Activated T-cell treated with anti-CD3 and anti-CD28 coated beads for 48 hours (primary cell): ENCODE measurements at places on chromosomes 3 and 15.

DNA sequence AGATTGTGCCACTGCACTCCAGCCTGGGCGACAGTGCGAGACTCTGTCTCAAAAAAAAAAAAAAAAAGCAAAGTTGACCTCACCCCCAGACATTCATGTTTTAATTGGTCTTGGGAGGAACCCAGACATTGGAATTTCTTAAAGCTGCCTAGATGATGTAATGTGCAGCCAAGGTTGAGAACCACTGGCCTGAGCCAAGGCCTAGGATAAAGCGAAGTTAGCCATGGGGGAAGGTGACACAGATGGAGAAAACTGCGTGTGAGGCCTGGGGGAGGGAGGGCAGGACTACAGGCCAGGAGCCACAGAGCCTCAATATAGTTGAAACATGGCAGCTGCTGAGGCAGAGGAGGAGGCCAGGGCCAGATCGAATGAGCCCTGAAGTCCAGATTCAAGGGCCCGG lies 21.0 kb downstream of the GLB1 start:
- no peak for DNase-seq

- DNase-seq: no peak
These were observed 23.1 kb upstream of the P4HTM start for GRCh38 chr3:48966876-48967361.

DNA sequence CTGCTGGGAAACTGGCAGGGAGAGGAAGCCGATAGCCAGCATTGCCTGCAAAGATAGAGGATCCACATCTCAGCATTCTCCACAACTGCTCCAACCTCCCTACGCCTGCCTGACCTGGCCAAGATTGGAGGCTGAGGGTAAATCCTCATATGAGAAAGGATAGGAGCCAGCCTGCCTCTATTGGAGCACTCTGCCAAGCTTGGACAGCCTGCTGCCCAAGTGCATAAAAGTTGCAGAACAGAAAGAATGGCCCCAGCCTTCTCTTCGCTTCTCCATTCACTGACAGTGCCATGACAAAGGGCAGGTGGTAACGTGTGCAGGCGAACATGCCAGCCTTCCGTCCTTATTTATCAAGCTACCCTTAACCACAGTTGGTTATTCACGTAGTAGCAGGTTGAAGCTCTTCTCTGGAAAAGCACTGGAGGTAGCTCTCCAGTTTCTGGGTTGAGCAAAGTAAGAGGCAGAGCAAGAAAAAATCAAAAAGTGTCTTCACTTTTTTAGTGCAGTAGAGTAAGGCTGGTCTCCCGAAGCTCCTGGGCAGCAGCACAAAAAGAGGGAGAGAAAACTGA lies 4.3 kb downstream of the BMF start:
- no peak for DNase-seq

DNA sequence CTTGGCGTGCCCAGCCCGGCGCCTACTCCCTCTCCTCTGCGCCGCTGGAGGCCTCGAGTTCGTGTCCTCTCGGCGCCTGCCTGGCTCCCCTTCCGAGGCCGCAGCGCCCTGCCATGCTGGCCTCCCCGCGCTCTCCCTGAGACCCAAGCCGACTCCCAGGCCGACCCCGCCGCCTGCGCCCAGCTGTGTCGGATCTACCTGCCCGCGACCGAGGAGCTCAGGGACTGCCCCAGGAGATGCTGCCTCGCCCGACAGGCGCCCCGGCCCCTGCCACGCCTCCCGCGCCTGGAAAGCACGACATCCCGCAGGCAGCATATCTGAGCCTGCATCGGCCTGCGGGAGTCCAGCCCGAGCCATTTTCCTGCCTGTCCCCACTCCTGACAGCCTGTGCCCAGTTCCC lies 16.1 kb downstream of the PAQR9 start:
- no peak for DNase-seq

DNA sequence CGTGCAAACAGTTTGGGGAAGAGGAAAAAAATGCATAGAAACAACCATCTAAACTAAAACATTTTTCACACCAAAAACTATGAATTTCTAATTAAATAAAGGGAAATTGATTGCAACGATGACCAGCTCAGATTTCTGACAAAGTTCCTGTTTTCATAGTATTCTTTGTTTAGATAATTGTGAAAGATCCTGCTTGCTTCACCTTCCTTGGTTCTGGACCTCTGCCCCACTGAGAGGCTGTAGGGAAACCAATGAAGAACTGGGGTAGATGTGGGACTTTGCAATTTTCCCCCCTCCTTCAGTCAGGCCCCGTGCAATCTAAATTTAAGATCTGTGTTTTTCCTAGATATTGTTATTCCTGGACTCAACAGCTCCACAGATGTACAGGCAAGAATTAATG lies 13.8 kb upstream of the TEX264 start:
- no peak for DNase-seq

- peak; percentile 75 for DNase-seq
These were observed at the start of gene EIF2B5 for GRCh38 chr3:184135149-184135910. Gene EIF2B5, plus strand, starts transcription at chr3:184135358. Its CDS starts 28 bp downstream, at chr3:184135386.

- DNase-seq: no peak
These were observed 244.3 kb downstream of the ZIC1 start for GRCh38 chr3:147653367-147653923.

DNA sequence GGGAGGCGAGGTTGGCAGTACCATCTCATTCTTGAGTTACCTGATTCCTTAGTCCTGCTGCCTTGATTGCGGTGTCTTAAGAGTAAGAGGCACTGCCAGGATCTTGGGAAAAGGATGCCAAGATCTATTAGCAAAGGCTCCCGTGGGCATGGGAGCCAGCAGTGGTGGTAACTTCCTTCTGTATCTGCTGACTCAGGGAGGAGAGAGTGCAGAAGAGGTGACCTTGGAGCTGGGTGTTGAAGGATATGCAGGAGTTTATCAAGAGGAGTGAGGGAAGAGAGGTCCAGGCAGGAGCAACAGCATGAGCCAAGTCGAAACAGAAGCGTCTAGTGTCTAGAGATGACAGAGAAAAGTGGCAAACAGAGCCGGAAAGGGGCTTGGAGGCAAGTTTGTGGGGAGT lies 4.5 kb downstream of the MESP2 start:
- DNase-seq: no peak

GRCh38 chr3:26449996-26450395 lies 172.6 kb upstream of the LRRC3B start:
- no peak for DNase-seq

DNA sequence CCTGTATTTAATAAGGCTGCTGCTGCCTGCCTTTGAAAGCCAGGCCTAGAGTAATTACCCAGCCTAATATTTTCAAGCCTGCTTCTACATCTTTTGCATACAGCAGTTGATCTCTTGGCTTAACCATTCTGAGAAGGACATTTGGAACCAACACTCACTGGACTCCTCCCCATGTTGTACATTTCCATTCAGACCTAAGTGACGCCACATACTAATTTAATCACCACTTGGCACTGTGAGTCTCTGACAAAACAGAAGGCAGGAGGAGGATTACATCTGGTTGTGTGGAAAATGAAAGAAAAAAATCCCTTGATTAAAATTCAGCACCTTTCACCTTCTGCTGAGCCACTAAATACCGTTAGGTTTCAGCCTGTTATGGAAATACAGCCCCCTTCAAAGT lies 102.2 kb upstream of the ARRDC4 start:
- DNase-seq: no peak

DNA sequence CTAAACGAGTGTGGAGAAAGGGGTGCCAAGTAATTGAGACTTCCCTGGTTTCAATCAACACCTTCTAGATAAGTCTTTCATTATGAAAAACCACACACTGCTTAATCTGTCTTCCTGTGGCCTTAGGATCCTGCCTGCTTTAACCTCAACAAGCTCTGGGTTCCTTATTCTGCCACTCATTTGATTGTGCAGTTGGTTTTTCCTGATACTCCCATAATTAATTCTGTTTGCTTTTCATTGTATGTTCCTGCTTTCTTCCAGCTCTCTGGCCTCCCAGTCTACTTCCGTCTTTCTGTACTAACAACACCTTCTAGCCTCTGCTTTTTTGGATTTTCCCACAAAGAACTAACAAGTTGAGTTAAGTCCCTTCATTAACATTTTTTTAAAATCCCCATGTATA lies 20.2 kb upstream of the GCNT3 start:
- no peak for DNase-seq

- DNase-seq: no peak
These were observed 76.2 kb upstream of the OXTR start for GRCh38 chr3:8845641-8846040.

DNA sequence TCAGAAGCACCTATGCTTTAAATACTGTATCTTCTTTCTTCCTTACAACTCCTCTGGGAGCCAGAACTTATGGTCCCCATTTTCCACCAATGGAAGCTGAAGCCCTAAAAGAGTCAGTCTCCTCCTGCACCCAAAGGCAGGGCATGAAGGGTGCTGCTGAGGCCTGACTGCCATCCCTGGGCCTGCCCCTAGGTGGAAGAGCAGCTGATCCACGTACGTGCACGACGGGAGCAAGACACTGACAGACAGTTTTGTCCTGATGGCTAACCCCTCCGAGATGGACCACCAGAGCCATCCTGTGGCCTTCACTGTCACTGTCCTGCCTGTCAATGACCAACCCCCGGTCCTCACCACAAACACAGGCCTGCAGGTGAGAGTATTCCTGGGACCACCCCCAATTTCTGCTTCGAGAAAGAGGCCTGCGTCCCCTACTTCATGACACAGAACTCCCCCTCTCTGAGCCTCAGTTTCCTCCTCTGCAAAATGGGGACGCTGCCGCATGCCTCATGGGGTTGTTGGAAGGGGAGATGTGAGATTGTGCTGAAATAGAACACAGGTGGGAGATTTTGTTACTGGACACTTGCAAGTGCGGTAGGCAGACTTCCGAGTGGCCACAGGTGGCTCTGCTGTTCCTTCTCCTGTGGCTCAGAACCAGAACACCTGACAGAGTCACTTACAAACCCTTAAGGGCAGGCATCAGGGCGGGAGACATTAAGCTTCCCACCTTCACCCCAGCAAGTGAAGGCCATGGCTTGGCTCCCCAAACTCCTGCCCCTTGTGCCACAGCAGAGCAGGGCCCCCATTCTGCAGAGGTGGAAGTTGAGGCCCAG lies 175.4 kb downstream of the TBC1D2B start:
- DNase-seq: no peak

- no peak for DNase-seq
These were observed 6.1 kb upstream of the RNU6-1 start for GRCh38 chr15:67845974-67846373.

- no peak for DNase-seq
These were observed 417.2 kb downstream of the ZBBX start for GRCh38 chr3:166962911-166963310.

- no peak for DNase-seq
These were observed 60.8 kb upstream of the CCR4 start for GRCh38 chr3:32890420-32891276.

- no peak for DNase-seq
These were observed at the start of gene COL6A6 for GRCh38 chr3:130516645-130517512. Gene COL6A6, plus strand, starts transcription at chr3:130517177. Its CDS starts 43,188 bp downstream, at chr3:130560365.

GRCh38 chr3:59446775-59447465 lies 397.1 kb upstream of the CFAP20DC start:
- DNase-seq: no peak

DNA sequence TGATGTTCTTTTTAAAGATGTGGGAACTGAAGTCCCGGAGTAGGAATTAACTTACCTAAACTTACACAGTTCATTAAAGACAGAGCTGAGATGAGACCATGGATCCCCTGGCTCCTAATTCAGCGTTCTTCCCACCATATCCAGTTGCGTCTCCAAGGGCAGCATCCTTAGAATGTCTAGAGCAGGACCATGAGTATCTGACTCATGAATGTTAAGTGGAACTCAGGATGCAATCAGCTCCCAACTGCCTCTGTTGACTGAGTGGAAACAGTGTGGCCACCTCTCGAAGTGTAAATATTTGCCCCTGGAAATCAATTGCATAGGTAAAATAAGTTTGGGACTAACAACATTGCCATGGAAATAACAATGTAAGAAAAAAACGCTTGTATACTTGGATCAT lies 2.5 kb downstream of the SNTN start:
- DNase-seq: no peak

DNA sequence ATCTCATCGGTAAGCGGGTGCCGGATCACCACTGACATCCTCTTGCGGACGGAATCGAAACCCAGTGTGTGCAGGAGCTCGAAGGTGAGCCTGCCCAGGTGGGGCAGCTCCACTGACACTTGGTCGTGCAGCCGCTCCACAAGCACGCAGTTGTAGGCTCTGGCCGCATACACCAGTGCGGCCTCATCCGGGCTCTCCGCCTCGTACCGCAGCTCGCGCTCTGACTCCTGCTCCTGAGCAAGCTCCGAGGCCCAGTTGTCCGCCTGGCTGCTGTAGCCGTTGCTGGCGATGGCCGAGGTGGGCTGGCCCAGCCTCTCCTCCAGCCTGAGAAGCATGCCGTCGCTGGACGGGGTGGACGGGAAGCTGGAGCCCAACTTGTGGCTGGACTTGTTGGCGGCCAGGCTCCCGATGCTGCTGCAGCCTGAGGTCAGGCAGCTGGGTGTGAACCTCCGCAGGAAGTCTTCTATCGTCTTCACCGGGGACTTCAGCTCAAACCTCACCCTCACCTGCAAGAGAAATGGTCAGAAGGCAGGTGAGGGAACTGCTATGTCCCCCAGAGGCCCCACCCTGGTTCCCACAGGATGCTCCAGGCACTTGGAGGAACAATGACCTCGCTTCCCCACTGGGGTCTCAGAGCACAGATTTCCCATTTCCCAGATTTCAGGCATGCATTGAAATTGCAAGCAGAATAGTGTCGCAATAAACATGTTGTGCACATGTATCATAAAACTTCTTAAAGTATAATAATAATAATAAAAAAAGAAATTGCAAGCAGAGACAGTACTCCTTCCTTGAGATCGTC lies 149.2 kb downstream of the ATP10A start:
- DNase-seq: no peak

- no peak for DNase-seq
These were observed 64.3 kb downstream of the KLF13 start for GRCh38 chr15:31390777-31391486.

- no peak for DNase-seq
These were observed 5.7 kb downstream of the KLHL40 start for GRCh38 chr3:42690766-42691680.

- DNase-seq: peak; percentile 74
These were observed at the start of gene ATP11B for GRCh38 chr3:182792901-182793662. Gene ATP11B, plus strand, starts transcription at chr3:182793504. Its CDS starts 256 bp downstream, at chr3:182793760.

DNA sequence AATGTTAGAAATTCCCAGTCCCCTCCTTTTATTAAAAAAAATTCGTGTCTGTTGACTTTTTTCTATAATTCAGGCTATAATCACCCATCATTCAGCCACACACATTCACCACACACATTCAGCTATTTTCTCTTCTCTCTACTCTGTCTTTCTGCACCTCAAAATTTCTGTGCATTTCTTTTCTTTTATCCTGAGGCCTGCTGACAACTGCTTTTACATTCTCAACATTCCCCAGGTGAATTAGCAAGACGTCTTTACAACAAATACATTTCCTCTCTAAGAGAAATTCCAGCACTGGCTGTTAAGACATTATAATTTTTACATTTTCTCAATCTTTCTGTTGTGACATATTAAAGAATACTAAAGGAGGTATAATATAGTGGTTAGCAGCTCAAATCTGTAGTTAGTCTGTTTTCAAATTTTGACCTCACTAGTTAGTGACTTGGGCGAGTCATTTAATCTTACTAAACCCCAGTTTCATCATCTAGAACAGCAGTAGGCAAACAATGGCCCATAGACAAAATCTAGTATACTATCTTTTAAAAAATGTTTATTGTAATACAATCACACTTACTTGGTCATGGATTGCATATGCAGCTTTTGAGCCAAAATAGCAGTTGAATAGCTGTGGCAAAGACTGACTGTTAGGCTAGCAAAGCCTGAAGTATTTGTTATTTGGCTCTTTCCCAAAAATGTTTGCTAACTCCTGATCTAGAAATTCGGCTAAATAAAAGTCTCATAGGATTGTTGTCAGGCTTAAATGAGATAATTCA lies 350.7 kb downstream of the NSUN3 start:
- no peak for DNase-seq

- no peak for DNase-seq
These were observed 274.6 kb upstream of the ROPN1 start for GRCh38 chr3:124266487-124266886.

- peak; percentile 75 for DNase-seq
These were observed 4.0 kb downstream of the CCDC51 start for GRCh38 chr3:48435774-48436476.
